Ureter (tissue), 1 donor: ENCODE measurements at places on chromosomes 16 and 17.

DNA sequence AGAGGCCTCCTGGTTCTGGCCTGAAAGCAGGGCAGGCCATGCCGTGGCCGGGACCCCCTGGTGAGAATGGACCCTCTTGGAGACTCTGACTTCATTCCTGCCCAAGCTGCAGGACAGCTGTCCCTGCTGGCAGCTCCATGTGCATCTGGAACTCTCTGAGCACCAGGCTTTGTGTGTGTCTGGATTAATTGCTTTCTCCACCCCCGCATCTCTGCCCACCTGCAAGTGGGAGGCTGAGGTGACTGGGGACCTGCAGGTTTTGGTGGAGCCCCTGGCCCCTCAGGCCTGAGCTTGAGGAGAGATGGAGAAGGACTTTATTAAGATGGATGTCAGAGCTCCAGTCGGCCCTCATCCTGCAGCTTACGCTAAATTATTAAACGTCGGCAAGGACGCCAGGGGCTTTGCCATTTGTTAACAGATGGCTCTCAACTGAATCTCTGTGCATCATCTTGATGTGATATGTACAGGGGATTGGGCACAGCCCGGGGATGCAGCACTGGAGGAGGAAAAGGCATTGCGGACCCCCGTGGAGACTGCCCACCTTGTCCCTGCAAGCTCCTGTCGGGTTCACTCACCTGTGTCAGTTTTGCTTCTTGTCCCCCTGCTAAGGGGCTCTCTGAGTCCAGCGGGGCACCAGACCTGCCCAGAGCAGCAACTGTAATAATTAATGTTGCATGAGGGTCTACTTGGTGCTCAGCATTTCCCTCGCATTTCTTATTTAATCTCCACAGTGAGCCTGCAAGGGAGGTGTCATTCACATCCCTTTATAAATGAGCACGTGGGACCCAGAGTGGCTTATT is 154.1 kb upstream of the RPL38 start:
- DNase-seq = no peak

- DNase-seq = no peak
These were observed 480.1 kb downstream of the SOX9 start for GRCh38 chr17:72600934-72601333.

GRCh38 chr17:60167065-60167741 is 17.4 kb downstream of the CA4 start:
- DNase-seq = no peak

DNA sequence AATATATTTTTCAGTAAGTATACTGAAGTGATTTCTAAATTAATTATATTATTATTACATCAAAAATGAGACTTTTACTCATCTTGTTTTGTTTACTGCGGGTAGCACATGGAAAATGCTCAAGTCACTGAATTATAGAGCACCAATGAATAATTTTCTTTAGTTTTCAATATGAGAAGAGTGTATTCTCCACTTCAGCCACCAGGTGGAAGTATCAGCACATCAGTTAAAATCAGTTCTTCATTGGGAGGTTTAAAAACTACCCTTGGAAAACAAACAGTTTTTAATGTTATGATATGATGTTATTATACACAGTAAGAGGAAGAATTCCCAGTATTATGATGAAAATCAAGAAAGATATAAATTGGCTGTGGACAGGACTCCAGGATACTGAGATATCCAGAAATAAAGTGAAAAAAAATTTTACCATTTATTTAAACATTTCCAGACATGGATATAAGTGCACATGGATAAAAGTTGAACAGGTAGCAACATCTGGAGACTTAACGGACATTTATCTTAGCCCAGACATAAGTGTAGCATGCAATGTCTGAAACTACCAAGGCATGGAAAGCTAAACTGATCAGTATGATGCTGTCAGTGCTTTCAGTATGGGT is 467.3 kb downstream of the KCNJ2 start:
- DNase-seq = no peak

- no peak for DNase-seq
These were observed 32.8 kb downstream of the NETO2 start for GRCh38 chr16:47110939-47111338.

- DNase-seq = no peak
These were observed 343.2 kb downstream of the PMP22 start for GRCh38 chr17:14921936-14922335.

DNA sequence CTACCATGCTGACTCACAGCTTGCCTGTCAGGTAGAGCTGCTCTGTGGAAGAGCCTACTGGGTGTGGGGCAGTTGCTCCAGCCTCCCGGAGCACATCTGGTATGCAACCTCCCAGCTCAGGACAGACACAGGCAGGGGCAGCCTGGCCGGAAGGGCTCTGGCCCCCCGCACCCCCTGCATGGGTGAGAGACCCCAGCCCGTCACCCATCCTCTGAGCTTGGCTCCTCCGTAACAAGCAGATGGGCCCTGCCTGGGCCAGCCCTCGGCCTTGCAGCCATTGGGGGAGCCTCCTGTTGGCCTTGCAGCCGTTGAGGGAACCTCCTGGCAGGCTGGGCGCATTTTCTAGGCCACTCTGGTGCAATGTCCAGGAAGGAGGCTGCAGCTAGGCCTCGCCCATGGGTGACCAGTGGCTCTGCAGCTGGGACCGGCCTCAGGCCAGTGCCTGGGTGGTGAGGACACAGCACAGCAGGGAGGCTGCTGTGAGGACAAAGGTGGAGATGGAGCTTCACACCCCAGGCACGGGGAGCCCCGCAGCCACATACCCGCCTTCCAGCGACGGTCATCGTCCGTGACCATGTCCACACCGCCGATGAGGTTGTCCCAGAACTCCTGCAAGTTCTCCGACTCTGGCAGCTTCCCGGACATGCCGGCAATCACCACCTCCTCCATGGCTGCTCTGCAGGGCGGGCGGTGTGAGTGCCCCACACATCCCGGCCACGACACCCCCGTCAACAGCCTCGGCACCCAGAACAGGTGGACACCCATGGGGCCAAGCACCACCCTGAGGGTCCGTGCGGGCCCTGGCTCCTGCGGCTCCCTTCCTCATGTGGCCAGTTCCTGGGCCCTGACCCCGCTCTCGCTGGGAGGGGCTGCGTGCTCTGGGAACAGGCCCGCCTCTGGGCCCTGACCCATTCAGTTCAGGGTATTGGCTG is 2.0 kb downstream of the FASN start:
- no peak for DNase-seq

DNA sequence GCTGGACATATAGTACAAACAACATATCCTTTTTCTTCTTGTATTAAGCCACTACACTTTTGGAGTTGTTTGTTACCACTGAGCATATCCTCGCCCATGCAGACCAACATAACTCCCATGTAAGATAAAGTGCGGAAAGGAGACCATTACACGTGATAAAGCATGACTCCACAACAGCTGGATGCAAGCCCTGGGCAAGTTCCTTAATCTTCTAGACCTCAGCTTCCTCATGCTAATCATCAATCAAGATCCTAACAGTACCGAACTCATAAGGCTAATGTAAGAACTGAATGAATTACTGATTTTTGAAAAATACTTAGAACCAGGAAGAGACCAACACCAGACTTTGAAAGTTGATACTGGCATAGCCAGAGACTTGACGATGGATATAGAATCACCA is 47.0 kb upstream of the GSG1L start:
- DNase-seq = no peak

GRCh38 chr16:56610017-56610608 is 1.7 kb downstream of the MT2A start:
- no peak for DNase-seq

- no peak for DNase-seq
These were observed 6.6 kb downstream of the SEC14L1 start for GRCh38 chr17:77147357-77147801.

DNA sequence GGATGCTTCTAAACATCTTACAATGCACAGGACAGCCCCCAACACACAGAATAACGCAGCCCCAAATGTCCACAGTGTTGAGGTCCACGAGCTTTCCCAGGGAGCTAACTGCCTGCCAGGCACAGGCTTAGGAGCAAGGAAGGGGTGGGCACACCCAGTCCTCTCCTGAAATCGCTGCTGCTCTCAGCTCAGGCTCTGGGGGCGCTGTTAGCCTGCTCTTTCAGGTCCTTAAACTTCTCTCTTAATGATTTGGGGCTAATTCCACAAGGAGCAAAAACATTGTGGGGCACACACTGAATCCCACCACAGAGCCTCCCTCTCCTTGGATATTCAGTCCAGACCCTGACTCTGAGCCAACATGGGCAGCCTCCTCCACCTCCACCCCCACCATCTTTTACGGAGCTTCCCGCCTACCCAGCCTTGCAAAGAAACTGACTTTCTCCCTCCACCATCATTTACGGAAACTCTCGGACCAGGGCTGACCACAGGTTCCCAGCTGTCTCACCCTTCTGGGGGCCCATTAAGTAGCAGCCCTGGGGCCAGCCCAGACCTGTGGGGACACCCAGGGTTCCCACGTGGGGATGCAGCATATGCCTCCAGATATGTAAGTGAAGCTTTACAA is 1.1 kb downstream of the CD300H start:
- no peak for DNase-seq

- DNase-seq = peak; percentile 66
These were observed 18.4 kb upstream of the ITGA3 start for GRCh38 chr17:50037321-50038107.

DNA sequence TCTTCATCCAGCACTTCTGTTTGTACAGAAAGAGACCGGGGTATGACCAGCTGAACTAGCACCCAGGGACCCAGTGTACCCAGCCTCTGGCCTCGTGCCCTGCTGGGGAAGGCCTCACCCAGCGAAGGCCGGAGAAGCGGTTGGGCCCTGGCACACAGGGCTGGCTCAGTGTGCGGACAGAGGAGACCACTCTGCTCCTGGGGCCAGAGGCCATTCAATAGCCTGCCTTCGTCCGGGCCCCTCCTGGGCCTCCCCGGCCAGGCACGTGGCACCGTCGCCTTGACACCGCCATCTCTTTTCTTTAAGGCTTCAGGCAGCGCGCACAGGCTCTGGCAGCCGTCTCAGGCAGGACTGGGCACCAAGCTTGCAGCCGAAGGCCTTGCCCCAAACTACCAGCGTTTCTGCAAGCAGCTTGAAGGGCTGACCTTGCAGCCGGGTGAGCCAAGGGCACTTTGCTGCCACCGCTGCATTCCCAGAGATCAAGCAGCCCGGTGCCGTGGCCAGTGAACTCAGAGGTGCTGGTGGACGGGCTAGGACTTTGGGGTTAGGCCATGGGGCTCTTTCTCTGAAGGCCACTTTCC is 8.0 kb downstream of the TAX1BP3 start:
- DNase-seq = no peak

DNA sequence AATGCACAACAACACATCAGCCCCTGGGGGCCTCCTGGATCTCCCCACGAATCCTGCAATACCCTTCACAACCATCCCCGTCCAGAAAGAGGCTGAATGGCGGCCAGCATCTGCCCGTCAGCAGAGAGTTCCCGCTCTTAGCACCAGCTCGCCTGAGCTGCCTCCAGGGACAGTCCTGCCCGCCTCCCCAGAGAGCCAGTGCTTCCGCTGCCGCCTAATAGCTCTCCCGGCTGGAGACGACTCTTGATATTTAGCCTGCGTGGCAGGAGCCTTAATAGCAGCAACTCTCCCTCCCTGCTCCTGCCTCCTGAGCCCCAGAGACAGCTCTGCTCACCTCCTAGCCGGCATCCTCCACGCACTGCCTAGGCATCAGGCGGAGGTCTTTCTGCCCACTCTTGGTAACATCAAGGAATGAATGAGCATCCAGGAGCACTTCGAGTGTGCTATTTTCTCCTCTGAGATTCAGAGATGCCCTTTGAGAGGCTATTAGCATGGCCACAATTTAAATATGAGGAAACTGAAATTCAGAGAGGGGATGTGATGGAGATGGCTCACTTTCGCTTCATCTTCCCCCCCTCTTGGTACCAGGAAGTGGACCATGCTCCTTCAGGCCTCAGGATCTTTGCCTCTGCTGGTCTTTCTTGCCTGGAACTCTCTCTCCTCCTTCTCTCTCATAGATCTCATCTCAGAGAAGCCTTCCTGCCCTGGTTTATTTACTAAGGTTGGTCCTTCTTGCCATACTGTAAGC is 67.9 kb downstream of the RAI1 start:
- DNase-seq = no peak

- DNase-seq = no peak
These were observed 21.8 kb upstream of the FOXK2 start for GRCh38 chr17:82497483-82498405.

DNA sequence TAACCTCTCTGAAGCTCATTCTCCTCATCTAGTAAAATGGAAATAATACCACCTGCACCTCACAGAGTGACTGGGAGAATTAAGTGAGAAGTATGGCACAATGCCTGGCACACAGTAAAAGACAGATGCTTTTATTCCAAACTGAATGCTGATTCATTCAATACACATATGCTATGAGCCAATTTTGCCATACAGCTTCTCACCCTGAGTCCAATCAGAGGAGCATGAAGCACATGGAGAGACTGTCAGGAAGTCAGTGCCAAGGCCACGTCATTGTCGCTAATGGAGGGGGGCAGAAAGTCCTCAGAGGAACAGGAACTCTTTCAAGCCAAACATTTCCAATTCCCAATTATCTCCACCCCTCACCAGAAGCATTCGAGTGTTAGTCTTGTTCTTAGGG is 11.6 kb downstream of the MKS1 start:
- no peak for DNase-seq

DNA sequence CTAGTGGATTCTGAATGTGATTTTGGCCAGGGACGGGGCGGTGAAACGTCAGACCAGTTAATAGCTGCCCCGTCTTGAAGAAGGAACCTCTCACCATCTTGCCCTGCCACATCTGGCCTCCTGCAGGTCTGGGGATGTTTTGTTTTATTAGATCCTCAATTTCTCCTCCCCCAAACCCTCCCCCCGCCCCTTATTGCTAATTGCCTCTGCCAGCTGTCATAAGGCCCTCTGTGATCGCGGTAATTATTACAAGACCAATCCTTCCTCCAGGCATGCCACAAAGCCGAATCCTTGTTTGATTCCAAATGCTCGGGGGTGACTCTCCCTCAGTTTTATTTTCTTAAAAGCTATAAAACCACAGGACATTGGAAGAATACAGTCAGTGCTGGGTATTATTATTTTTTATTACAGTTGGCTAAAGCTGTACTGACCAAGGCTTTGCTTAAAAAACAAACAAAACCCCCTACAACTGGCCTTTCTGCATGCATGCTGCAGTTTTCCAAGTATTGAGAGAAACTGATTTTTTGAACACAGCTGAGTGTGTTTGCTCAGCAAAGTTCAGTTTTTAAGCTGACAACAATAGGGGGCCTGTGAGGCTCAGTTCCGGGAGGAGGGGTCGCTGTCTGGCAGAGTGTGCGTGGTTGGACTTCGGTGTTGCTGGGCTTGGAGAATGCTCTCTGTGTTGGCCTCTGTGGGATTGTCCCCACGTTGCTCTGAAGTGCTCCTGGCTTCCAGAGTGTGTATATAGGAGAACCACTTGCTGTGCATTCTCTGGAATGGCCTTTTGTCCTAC is 1.7 kb downstream of the KSR1 start:
- DNase-seq = no peak

DNA sequence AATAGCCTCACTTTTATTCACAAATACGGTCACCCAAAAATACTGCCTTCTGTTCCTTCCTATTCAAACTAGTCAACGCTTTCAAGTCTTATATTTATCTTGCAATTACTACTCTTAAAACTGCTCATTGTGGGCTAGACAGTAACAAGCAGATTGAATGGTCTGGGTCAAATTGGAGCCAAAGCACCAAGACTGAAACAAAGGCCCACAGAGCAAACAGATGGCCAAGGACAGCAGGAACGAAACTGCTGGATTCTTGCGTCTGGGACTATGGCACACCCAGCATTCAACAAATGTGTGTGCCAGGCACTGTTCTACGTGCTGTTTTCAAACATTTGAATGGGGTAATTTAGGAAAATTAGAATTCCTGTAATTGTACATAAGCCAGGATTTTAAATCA is 250.1 kb upstream of the PSMD7 start:
- DNase-seq = no peak
